ENCODE measurements at places on chromosomes 12 and 14. TPM values are rescaled to one million over a fixed set of nuclear protein-coding genes. Genes with fewer than 3 reads are reported as not detected.

- no peak for DNase-seq
Observed at GRCh38 chr12:25328072-25328712, 77.5 kb upstream of the KRAS start.

GRCh38 chr14:67999290-67999689 lies 179.7 kb downstream of the RAD51B start:
- DNase-seq: no peak

DNA sequence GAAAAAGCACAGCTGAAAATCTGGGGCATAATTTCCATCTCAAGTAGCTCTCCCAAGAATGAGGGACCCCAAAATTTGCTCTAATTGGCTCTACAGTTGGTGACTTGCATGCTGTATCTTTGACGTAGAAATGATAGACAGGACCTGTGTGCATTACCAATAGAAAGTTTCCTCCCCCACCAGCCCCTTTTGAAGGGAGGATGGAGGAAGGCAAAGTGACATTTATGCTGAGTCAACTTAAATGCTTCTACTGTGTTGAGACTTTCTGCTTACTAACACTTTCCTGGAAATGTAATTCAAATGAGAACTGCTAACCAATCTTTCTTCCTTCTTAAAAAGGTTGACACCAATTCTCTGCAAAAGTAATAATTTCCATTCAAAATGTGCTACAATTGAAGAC lies 31.9 kb downstream of the TSPAN8 start:
- no peak for DNase-seq

- DNase-seq: no peak
Observed at GRCh38 chr12:71108355-71108754, 49.4 kb downstream of the TSPAN8 start.

- no peak for DNase-seq
Observed at GRCh38 chr14:69994002-69994401, 114.8 kb downstream of the SMOC1 start.

- peak; percentile 47 for DNase-seq
Observed at GRCh38 chr14:94816113-94816512, 46.2 kb upstream of the GSC start.

- DNase-seq: no peak
Observed at GRCh38 chr12:104164634-104165033, 26.6 kb upstream of the NFYB start.

DNA sequence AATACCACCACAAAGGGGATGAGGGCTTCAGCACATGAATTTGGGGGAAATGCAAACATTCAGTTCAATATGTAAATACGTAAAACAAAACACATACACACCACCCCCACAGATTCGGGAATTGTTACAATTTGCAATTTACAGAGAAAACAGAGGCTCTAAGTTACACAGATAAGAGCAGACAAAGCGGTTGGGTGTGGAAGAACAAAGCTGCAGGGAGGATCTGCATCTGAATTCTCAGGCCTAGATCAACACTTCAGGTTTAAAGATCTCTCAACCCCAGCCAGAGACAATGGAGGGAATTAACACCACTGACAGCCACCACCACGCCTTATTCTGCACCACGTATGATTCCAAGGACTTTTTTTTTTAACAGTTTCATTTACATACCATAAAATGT lies 375.5 kb downstream of the BCL11B start:
- no peak for DNase-seq

DNA sequence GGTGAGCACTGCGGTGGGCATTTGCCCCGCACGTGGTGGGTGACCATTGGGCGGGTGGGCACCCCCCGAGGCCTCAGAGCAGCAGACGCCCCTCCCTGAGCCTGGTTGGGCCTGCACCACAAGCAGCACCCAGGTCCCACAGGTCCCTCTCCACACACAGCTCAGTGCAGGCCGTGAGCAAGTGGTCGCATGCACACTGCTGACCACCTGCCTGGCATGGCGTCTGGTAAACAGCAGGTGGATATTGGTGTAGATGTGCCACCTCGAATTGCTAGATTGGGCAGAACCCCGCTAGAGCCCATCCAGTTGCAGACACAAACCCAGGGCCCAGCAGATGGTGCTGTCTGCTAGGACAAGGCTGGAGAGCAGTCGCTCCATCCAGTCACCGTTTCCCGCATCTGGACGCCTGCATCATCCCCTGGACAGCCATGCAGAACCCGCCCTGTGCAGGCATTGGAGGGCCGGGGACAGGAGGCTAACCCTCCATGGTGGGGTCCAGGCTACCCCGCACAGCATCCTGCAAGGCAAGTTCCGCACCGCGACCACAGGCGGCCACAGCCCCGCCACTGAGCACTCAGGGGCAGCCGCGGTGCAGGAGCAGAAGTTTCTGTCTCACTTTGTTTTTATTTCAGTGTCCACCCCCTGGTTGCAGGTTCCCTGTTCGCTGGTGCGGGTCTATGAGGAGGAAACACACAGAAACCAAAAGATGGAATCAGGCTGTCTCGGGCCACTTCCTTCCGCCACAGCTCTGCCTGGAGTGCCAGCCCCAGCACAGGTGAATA lies 45.6 kb upstream of the RIMBP2 start:
- peak; percentile 90 for DNase-seq

- DNase-seq: no peak
Observed at GRCh38 chr12:111687952-111688351, 2.1 kb downstream of the ACAD10 start.

- DNase-seq: no peak
Observed at GRCh38 chr12:90100579-90100978, 391.9 kb upstream of the ATP2B1 start.

DNA sequence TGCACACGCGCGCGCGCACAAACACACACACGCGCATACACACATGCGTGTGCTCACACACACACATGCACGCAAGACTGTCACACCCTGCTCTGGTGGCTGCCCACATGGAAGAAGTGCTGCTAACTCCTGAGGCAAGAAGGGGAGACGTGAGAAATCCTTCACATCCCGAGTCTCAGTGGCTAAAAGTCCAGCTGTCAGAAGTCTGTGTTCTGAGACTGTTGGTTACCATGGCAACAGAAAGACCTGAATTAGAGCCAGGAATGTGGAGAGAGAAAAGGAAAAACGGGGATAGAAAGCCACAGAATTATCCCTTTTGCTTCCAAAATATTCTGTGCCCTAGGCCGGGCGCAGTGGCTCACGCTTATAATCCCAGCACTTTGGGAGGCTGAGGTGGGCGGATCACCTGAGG lies 71.2 kb downstream of the PPFIBP1 start:
- DNase-seq: no peak

GRCh38 chr12:67457136-67457535 lies 188.0 kb downstream of the CAND1 start:
- no peak for DNase-seq

GRCh38 chr12:117188961-117189724 lies 1.1 kb downstream of the FBXO21 start:
- DNase-seq: peak; percentile 39

DNA sequence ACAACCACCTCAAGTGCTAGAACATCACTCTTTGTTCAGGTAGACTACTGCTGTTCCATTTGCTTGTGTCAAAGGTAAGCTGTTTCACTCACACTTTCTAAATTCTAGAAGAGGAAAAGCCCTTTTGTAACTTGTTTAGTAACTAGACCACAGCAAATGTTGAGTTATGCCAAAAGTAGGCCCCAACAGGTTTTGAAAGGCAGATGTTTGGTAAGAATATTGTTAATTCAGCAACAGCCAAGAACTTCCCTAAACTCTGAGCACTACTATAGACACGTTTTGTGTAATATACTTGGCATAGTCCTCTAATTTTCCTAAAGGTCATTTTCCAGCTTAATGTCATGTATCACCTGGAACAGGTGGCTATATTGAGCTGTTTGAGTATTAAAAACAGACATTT lies 79.0 kb downstream of the DCAF5 start:
- DNase-seq: no peak

GRCh38 chr12:52812749-52813148 lies 1.2 kb downstream of the KRT4 start:
- DNase-seq: no peak

DNA sequence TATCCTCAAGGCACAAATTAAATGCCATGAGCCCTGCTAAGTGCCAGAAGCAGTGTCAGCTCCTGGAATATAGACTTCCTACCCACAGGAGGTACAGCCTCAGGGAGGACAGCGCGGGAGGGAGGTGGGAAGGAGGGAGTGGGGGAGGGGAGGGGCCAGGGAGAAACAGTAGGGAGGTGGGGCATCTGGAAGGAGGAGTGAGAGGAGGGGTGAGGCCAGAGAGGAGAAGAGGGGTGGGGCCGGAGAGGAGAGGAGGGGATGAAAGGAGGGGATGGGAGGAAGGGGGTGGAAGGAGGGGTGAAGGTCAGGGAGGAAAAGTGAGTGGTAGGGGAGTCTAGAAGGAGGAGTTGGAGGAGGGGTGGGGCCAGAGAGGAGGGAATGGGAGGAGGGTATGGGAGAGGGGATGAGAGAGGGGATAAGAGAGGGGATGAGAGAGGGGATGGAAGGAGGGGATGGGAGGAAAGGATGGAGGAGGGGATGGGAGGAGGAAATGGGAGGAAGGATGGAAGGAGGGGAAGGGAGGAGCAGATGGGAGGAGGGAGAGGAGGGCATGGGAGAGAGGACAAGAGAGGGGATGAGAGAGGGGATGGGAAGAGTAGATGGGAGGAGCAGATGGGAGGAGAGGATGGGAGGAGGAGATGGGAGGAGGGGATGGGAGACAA lies 9.2 kb upstream of the CCDC197 start:
- peak; percentile 79 for DNase-seq

DNA sequence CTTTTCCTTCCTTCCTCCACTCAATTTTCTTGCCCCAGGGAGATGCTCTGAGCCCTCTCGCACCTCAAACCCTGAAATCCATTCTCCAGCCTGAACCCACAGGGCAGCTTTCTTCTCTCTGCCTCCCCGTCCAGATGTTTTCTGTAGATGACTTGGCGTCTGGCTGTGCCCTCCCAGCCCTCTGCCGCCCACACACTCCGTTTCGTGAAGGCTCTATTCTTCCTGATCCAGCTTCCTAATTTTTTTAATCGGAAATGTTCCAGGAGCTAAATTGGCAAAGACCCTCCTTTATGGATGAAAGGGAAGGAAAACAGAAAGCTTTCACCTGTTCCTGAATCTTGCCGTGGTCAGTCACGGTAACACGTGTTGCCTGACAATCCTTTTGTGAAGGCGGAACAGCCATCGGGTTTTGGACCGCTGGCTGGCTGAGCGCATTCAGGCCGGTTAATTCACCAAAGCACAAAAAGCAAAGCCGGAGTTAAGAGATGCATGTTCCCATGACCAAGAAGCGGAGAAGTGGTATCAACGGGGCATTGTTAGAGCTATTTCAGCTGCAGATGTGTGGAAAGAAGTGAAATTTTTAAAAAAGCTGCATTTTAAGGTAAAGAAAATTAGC lies 70.2 kb upstream of the FBRSL1 start:
- DNase-seq: no peak

DNA sequence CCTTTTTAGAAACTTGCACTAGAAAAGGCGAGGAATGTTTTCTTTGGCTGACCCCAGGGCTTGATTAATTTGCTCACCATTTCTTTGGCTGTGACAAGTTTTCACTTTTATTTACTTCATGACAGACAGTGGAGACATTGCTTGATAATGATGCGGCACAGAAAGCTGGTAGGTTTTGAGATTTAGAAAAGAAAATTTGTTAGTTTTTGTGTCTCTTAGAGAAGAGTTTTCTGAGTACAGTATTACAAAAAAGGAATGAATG lies 18.4 kb downstream of the SRGAP1 start:
- no peak for DNase-seq

DNA sequence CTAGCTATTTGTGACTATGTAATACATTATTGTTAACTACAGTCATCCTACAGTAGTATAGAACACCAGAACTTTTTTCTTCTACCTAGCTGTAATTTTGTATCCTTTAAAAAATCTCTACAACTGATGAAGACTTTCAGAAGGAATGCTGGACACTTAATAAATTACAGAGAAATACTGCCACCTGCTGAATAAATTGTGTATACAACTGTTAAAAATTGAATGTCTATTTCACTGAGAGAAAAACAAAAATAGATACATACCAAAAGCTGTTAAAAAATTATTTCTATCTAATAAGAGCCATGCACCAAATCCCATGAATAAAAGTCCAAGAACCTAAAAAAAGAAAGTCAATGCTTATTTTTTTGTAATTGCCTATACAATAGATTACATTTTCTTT lies 6.6 kb downstream of the TSPAN19 start:
- DNase-seq: no peak

The PCNX4 gene
- 33.9 TPM for total RNA-seq

The TSHR gene
- total RNA-seq: not detected

The CBLN3 gene
- total RNA-seq: 1.5 TPM

The SIX1 gene
- not detected for total RNA-seq

The OLR1 gene
- total RNA-seq: not detected

Data from H7 (cell line).